Kidney epithelial cell (primary cell): ENCODE measurements at places on chromosomes 1 and 21.

GRCh38 chr1:223712850-223713474, 623 bp downstream of the CAPN2 start:
- DNase-seq: no peak

GRCh38 chr1:69312055-69312732, 255.5 kb upstream of the LRRC7 start:
- DNase-seq: no peak

GRCh38 chr1:21034725-21035628, 141.7 kb downstream of the EIF4G3 start:
- no peak for DNase-seq

DNA sequence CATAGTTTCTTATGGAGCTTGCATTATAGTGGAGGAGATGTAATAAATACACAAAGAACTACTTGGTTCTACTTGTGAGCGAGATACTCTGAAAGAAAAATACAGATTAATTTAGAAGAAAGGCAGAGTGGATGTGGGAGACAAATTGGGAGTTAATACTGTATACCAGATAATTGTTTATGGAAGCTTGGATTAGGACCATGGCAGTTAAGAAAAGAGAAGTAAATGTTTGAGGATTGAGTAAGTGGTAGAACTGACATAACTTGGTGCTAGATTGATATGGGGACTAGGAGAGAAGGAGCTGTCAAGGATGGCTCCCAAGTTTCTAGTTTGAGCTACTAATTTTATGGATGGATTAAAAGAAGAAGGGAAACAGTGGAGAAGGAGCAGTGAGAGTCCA, 47.3 kb downstream of the INKA2 start:
- DNase-seq: no peak

- DNase-seq: no peak
Measured at GRCh38 chr1:23801876-23802275, 1.3 kb upstream of the GALE start.

DNA sequence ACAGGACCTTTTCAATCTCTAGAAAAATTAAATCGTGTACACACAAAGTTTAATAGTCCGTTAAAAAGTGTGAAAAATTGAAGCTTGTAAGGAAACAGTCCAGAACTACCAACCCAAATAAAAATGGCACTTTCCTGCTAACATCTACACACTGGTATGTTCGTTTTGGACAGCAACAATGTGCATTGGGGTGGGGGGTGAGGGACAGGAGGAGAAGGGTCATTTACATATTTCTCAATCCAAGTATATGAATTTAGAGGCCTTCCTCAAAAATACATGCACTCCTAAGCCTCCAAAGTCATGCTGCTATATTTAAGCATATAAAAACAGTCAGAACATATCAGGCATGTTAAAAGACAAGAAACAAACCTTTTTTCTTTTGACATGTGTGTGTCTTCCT, 2.5 kb downstream of the PPP1R15B start:
- no peak for DNase-seq

DNA sequence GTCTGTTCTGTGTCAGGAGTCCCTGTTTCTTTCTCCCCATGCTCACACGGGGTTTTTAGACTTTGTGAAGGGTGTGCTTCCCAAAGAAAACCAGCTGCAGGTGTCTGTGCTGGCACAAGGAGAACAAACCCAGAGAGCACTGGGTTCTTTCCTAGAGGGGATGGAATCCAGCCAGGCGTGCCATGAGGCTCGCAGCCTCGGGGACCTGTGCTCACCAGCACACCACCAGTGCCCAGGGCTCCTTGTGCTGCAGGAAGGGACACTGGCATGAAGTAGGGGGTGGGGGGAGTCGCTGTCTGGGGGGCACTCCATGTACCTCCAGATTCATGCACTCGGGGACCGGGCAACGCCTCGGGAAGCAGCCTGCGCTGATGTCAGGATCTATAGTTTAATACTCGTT, 57.9 kb downstream of the AGPAT3 start:
- DNase-seq: no peak

- DNase-seq: no peak
Measured at GRCh38 chr1:177043597-177043996, 120.9 kb downstream of the ASTN1 start.
